AG09309 (cell line): ENCODE measurements at places on chromosomes 5 and 9.

- DNase-seq, result no peak
Measured at GRCh38 chr5:151026679-151027078, 6.3 kb downstream of the GPX3 start.

- no peak for DNase-seq
Measured at GRCh38 chr5:33400675-33401074, 40.1 kb upstream of the TARS1 start.

GRCh38 chr5:67494186-67494855 is 297.7 kb upstream of the CD180 start:
- DNase-seq, result no peak

DNA sequence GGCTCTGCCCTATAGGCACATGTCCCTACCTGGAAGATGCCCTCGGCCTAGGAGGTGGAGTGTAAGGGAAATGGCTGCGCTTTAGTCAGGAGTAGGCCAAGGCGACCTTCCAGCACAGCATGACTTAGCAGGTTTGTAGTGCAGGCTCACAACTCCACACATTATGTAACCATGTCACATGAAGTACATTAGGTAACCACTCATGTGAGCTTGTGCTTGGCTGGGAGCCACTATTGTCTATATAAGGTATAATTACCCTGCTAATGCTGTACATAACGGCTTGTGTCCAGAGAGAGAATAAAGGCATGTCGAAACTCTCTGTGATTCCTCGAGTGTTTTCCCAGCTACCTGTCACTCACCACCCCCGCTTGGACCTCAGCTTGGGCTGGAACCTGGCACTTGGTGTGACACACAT is 74.9 kb downstream of the CAMK4 start:
- DNase-seq, result no peak

DNA sequence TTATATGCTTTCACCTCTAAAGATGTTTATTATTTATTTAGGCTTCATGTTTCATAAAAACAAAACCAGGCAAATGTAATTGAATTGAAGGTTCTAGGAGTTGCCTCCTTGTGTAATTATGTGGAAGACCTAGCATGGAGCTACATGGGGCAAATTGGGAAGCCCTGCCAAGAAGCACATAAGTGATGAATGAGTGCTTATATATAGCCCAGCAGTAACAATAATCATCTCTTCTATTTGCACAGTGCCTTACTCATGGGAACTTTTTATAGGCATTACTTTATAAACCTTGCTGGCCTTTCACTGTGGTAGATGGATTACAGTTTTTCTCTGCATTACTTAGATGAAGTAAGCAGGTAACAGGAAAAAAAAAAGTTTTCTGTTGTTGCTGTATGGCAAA is 40.0 kb upstream of the GRAMD2B start:
- no peak for DNase-seq

DNA sequence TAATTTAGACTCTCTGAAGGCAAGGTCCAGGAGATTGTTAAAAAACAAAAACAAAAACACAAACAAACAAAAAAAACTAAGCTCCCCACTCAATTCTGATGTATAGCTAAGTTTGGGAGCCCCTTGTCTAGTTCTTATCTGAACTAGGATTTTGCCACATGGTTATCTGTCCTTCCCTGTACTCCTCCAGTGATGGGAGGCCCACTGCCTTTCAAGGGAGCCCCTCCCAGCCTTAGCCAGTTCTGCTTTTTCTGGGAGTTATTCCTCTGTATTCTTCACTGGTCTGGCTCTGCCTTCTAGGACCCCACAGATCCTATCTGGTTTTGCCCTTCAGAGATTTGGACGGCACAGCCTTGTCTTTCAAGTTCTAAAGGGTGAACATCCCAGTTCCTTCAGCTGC is 2.1 kb upstream of the ALDH1B1 start:
- DNase-seq, result no peak
